ENCODE measurements at places on chromosomes 4 and X.

- DNase-seq: peak; percentile 36
- no peaks in the 10 kb centered on the region for H3K4me1 ChIP-seq
- H3K4me3 ChIP-seq: peak within 1 kb of the TSS; percentile 41
- no peak within 1 kb of the TSS for H3K27ac ChIP-seq
- H3K27me3 ChIP-seq: no peaks in the 10 kb centered on the region
- H3K36me3 ChIP-seq: no peaks in the 10 kb centered on the region
Observed at GRCh38 chr4:75555294-75556164, at the start of gene ODAPH. Gene ODAPH (plus strand): TSS chr4:75556066. CDS start chr4:75556083, 17 bp downstream.

GRCh38 chr4:187302457-187303150, 578.9 kb upstream of the FAT1 start:
- no peak overlapping the region for H3K4me3 ChIP-seq
- DNase-seq: no peak
- no peaks in the 10 kb centered on the region for H3K4me1 ChIP-seq
- no peaks in the 10 kb centered on the region for H3K36me3 ChIP-seq
- H3K27ac ChIP-seq: no peak overlapping the region
- no peaks in the 10 kb centered on the region for H3K27me3 ChIP-seq

- no peak for DNase-seq
- H3K36me3 ChIP-seq: peaks cover 5% of the 10 kb centered on the region
- H3K27me3 ChIP-seq: no peaks in the 10 kb centered on the region
- H3K4me3 ChIP-seq: no peak overlapping the region
- no peak overlapping the region for H3K27ac ChIP-seq
Observed at GRCh38 chr4:38190717-38191178, 230.6 kb downstream of the PTTG2 start.

- no peak for DNase-seq
- no peak overlapping the region for H3K27ac ChIP-seq
- H3K4me3 ChIP-seq: no peak overlapping the region
- H3K36me3 ChIP-seq: no peaks in the 10 kb centered on the region
Observed at GRCh38 chr4:86522349-86522748, 71.8 kb upstream of the PTPN13 start.

- no peaks in the 10 kb centered on the region for H3K4me1 ChIP-seq
- no peaks in the 10 kb centered on the region for H3K36me3 ChIP-seq
- H3K27me3 ChIP-seq: no peaks in the 10 kb centered on the region
- no peak for DNase-seq
- no peak overlapping the region for H3K4me3 ChIP-seq
Observed at GRCh38 chr4:104211657-104212056, 283.0 kb downstream of the CXXC4 start.

GRCh38 chr4:141731481-141731880, 95.1 kb downstream of the IL15 start:
- H3K4me3 ChIP-seq: no peak overlapping the region
- no peaks in the 10 kb centered on the region for H3K27me3 ChIP-seq
- H3K4me1 ChIP-seq: peaks cover 8% of the 10 kb centered on the region

DNA sequence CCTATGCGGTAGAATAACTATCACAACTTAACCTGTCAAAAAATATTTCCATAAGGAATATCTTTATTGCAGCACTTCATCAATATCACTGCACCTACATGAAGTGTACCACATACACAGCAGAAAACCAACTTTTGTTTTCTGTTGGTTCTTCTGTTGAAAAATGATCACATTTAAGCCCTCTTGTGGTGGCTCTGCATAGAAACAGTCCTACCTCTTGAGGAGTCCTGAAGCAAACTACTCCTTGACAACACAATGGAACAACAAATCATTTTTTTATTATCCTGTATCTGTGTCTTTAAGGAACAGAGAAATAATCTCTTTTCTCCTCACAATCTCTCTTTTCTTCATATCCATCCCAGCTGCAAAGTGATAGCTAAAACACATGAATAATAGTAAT, 39.8 kb upstream of the ATOH1 start:
- no peak for DNase-seq
- no peaks in the 10 kb centered on the region for H3K27me3 ChIP-seq
- H3K27ac ChIP-seq: no peak overlapping the region
- no peak overlapping the region for H3K4me3 ChIP-seq
- H3K36me3 ChIP-seq: no peaks in the 10 kb centered on the region
